Activated T-helper 1 cell treated with Interleukin-2 at 50 U/mL for 16 hours (primary cell): ENCODE measurements at places on chromosomes 2 and 18.

- DNase-seq: no peak
Observed at GRCh38 chr18:54775686-54776085, 52.6 kb upstream of the RAB27B start.

GRCh38 chr18:23200756-23201155 is 65.5 kb downstream of the CABLES1 start:
- no peak for DNase-seq

- DNase-seq: no peak
Observed at GRCh38 chr18:37524139-37524497, 41.5 kb downstream of the CELF4 start.

- no peak for DNase-seq
Observed at GRCh38 chr2:180656455-180656847, 324.0 kb upstream of the UBE2E3 start.

- no peak for DNase-seq
Observed at GRCh38 chr2:182435754-182436153, 8.9 kb upstream of the PDE1A start.

DNA sequence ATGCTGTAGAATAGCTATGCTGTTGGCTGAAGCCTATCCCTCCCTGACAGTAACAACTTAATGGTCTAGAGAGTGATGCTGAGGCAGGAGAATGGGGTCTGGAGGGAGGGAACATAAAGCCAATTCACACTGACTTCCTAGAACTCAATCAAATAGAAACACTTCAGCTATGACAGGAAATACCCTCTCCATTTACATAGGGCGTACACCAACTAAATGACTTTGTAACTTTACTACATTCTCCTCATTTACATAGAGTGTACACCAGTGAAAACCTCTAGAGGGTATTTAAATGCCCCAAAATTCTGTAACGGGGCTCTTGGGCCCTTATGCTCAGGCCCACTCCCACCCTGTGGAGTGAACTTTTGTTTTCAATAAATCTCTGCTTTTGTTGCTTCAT is 41.5 kb downstream of the YPEL5 start:
- no peak for DNase-seq

DNA sequence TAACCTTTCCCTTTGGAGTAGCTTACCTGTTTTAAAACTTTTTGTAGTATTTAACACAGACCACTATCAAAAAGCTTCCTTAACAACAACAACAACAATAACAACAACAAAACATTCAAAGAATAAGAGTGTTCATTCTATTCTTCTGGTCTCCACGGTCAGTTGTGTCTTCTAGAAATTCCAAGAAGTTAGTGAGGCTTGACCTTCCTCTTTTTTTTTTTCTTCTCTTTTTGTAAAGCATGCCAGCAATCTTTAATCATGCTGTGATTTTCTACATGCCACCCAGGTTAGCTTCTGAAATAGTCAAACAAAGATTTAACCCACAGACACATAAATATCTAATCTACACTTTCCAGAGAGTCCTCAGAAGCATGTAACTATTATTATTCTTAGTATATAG is 28.4 kb upstream of the KLHL14 start:
- DNase-seq: no peak

DNA sequence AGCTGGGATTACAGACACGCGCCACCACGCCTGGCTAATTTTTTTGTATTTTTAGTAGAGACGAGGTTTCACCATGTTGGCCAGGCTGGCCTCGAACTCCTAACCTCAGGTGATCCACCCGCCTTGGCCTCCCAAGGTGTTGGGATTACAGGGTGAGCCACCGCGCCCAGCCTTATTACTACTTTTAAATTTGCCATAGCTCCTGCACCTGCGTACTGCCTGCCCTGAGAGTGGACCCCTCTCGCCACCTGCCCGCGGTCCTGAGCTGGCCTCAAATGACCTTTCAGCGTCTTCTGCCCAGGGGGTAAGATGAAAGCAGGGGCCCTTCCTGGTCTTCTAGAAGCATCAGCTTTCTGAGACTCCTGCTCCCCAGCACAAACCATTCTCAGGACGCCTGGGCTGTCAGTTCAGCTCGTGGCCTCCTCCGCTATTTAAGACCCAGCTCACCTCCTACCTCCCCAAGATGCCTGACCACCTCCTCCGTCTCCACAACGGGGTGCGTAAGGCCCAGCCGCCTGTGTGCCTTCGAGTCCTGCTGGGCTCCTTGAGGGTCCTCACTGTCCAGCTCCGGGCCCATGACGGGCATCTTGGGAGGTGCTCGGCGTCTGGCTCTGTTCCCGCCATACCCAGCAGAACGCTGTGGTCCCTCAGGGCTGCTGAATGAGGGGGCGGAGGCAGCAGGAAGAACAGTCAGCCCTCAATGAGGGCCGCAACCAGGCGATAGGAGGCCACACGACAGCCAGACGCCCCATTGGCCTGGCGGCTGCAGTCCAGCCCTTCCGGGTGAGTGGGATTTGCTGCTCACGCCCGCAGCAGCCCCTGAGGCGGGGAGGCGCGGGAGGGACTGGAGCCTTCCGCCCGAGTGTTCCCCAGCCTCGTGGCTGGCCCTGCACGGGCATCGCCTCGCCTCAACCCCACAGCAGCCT is 266.6 kb downstream of the TFCP2L1 start:
- DNase-seq: no peak

- no peak for DNase-seq
Observed at GRCh38 chr2:216503159-216503629, 4.5 kb downstream of the RPL37A start.

DNA sequence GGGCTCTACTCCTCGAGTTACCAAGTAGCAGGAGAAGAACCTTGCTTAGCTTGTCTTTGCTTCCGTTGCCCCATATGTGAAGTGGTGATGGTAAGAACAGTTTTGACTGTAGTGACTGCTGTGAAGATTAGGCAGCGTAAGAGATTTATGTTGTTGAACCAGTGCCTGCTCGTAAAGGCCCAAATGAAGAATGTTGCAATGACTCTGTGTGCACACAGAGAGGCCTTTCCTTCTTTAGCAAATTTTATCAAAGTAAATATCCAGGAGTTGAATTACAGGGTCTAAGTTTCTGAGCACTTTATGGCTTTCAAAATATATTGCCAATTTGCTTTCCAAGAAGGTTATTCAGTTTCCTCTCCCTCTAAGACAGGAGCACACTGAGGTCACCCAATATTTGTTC is 14.5 kb downstream of the NTSR2 start:
- no peak for DNase-seq

GRCh38 chr18:69992776-69993175 is 45.1 kb upstream of the CD226 start:
- DNase-seq: no peak

- DNase-seq: no peak
Observed at GRCh38 chr2:128237081-128237534, 81.6 kb downstream of the HS6ST1 start.

DNA sequence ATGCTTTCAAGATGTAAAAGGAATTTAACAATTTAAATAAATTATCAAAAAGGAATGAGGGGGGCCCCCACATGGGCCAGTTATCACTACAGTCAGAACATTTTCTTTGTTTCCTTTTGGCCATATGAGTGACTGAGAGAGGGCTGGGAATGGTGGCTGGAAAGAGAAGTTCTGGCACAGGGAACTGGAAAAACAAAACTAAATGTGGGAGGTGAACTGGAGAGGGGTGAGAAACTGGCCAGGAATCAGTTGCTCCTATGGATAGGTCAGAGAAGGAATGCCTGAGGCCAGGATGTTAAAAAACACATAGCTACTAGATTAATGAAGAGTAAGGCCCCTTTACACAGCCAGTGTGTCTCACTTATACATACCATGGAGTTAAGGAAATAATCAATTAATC is 121.0 kb downstream of the RBMS1 start:
- no peak for DNase-seq

- no peak for DNase-seq
Observed at GRCh38 chr2:223117533-223117932, 65.5 kb downstream of the KCNE4 start.

GRCh38 chr2:189506514-189506976 is 65.3 kb downstream of the WDR75 start:
- no peak for DNase-seq

DNA sequence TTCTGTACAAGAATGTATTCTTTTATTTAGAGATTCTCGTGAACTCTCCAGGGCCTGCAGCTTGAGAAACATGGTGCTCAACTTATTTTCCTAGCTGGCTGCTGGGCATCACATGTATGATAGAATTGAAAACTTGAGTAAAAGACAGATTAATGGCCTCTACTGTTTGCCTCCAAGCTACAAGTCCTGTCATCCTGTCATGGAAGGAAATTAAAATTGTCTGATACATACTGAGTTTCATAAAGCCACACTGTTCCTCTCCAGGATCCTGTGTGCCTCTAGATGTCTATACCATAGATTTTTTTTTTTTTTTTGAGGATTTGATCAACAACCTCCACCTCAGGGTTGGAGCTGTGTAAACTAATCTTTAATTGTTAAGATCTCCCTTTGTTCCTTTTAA is 38.5 kb downstream of the UPP2 start:
- DNase-seq: no peak

DNA sequence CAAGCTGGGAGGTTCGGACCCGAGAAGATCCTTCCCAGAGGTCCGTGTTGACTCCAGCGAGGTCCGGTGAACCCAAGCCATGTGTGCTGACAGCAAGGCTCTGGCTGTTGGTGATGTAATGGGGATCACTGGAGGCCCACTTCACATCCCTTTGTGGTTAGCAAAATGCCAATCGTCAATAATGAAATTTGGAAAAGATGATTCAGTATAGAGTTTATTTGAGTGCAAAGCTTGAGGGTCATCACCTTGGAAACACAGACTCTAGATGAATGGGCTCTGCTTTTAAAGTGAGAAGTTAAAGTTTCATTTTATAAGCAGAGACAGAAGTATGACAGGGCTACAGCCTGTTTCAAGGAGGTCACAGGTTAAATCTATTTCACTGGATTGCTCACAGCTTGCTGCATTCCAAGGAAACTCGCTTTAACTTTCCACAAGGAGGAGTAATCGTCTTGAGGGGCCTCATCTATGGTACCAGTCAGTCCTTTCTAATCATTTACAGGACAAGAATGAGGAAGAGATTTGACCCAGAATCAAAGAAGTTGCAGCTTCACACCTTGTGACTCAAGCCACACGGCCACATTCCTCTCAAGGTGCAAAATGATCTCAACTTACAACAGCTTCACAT is 140.5 kb downstream of the TPO start:
- no peak for DNase-seq

- DNase-seq: no peak
Observed at GRCh38 chr2:217611626-217612127, 391.1 kb downstream of the TNS1 start.

DNA sequence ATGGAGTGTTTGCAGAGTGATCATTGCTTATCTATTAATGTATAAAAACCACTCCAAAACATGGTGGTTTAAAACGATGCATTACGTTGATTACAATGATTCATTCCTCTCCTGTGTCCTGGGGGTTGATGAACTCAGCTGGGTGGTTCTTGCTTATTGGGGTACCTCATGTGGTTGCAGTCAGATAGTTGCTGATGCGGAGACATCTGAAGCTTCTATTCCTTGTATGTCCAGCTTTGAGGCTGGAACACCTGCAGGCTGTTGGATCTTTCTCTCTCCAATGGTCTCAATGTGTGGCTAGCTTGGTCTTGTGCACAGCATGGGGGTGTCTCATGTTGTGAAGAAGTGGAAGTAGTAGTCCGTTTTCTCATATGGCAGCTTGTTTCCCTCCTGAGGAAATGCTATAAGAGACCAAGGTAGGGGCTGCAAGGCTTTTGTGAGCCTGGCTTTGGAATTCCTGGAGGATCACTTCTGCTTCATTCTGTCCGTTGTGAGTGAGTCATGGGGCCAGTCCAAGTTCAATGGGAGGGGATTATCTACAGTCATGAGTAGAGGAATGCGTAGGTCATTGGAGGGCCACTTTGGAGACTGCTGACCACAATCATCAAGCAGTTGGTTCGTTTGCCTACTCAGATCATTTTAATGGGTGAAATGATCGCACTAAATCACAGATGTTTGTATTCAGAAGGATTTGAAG is 601.0 kb downstream of the SLC4A3 start:
- DNase-seq: no peak

DNA sequence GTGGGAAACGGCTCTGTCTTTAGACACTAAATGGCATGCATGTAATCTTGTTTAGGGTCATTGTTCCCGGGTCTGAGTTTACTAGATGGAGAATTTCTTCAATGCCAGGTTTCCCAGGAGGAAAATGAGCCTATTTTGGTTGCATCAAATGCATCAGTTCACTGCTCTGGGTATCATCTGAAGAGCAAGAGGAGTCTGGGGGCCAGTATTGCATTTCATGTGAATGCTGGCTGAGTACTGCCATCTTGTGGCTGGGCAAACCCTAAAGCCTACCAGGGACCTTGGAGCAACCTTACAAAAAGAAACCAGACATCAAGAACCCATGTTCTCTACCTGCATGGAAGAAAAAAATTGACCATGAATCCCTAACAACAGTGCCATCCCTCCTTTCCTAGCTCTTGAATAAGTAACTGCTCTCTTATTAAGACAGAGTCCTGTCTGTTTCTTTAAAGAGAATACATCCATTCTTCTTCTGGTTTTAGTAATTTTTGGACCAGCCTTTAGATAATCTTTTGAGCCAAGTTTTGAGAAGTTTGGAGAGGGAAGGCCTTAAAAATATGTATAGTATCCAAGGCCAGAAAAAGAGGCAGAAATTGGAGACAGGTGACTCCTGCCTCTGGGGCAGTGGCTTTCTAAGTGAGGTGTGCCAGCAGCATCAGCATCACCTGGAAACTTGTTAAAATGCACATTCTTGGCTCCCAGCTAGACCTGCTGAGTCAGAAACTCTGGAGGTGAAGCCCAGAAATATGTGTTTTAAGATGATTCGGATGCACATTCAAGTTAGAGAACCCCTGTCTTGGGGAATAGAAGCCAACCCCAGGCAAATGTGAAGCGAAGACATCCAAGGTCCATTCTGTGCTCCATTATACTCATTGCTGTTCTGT is 261.0 kb upstream of the CXCR4 start:
- DNase-seq: peak; percentile 60

GRCh38 chr2:150140777-150141176 is 346.7 kb downstream of the RND3 start:
- no peak for DNase-seq

DNA sequence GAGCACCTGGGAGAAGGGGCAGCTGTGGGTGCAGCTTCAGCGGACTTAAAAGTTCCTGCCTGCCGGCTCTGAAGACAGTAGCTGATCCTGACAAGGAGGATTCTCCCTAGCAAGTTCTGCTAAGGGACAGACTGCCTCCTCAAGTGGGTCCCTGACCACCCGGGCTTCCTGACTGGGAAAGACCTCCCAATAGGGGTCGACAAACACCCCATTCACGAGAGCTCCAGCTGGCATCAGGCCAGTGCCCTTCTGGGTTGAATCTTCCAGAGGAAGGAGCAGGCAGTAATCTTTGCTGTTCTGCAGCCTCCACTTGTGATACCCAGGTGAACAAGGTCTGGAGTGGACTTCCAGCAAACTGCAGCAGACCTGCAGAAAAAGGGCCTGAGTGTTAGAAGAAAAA is 632.9 kb downstream of the CCDC85A start:
- no peak for DNase-seq
